Gastrocnemius medialis (tissue), 4 donors: ENCODE measurements at places on chromosomes 11 and 22. TPM values are rescaled to one million over a fixed set of nuclear protein-coding genes. Genes with fewer than 3 reads are reported as not detected.

DNA sequence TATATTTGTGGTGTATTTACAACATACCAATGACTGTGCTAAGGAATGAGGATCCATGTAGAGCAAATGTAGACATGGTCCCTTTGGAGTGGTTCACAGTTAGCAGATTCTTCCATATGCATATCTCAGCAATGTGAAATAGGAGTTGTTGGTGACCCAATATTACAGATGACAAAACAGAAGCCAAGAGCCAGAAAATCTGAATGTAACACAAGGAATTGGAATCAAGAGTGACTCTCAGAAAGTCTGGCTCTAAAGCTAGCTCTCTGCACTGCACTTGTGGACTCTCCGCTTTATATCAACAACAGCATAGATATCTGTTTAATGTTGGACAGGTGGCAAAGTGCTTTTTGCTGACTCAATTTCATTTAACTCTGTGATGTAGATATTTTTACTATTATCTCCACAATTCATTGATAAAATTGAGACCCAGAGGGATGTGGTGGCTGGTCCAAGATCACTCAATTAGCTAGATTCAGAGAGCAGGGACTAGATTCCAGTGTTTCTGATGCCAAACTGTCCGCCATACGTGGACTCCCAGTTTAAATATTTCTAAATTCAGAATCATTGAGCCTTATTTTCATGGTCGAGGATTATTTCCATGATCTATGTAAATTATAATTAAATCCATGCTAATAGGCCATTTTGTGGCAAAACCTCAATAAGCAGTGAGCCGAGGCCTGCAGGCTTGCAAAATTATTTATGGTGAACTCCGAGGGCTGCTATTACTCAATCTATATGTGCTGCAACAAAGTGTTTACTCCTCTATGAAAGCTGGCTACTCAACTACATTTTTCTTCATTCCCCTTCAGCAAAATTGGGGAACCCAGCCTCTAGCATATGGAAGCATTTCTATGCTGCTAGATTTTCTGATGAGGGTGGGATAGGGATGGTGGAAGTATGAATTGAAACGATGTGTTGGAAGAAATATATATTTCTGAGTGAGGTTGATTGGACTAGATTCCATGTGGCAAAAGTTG, 21.1 kb upstream of the TENM4 start:
- no peak overlapping the region for H3K27ac ChIP-seq
- H3K36me3 ChIP-seq: no peaks in the 10 kb centered on the region
- H3K27me3 ChIP-seq: no peaks in the 10 kb centered on the region
- no peak for DNase-seq
- no peak overlapping the region for H3K4me3 ChIP-seq

GRCh38 chr11:12362857-12363256, 14.5 kb upstream of the PARVA start:
- H3K27ac ChIP-seq: no peak overlapping the region
- no peak for DNase-seq
- H3K4me3 ChIP-seq: no peak overlapping the region
- H3K4me1 ChIP-seq: no peaks in the 10 kb centered on the region
- no peaks in the 10 kb centered on the region for H3K36me3 ChIP-seq

- H3K27ac ChIP-seq: no peak overlapping the region
- H3K36me3 ChIP-seq: no peaks in the 10 kb centered on the region
- DNase-seq: no peak
- H3K4me1 ChIP-seq: peaks cover 8% of the 10 kb centered on the region
- peak overlapping the region; percentile 61 for H3K4me3 ChIP-seq
Observed at GRCh38 chr11:7252683-7253213, 1.0 kb downstream of the SYT9 start.

- H3K4me1 ChIP-seq: no peaks in the 10 kb centered on the region
- no peak overlapping the region for H3K27ac ChIP-seq
- H3K36me3 ChIP-seq: no peaks in the 10 kb centered on the region
- H3K27me3 ChIP-seq: no peaks in the 10 kb centered on the region
Observed at GRCh38 chr22:49240016-49240380, 587.7 kb downstream of the BRD1 start.

- H3K27ac ChIP-seq: peak overlapping the region; percentile 25
- no peak overlapping the region for H3K4me3 ChIP-seq
- peaks cover 61% of the 10 kb centered on the region for H3K4me1 ChIP-seq
- DNase-seq: peak; percentile 21
- H3K36me3 ChIP-seq: no peaks in the 10 kb centered on the region
Observed at GRCh38 chr11:11532574-11532973, 89.2 kb downstream of the GALNT18 start.

- H3K4me3 ChIP-seq: no peak overlapping the region
- no peaks in the 10 kb centered on the region for H3K36me3 ChIP-seq
- no peaks in the 10 kb centered on the region for H3K4me1 ChIP-seq
Observed at GRCh38 chr22:24758164-24758799, 16.2 kb downstream of the PIWIL3 start.

CHADL gene
- 0.73 TPM for total RNA-seq

- no peak overlapping the region for H3K4me3 ChIP-seq
- DNase-seq: no peak
- H3K36me3 ChIP-seq: no peaks in the 10 kb centered on the region
- no peaks in the 10 kb centered on the region for H3K4me1 ChIP-seq
- no peak overlapping the region for H3K27ac ChIP-seq
- H3K27me3 ChIP-seq: no peaks in the 10 kb centered on the region
Observed at GRCh38 chr11:125451400-125452124, 44.5 kb downstream of the FEZ1 start.

MRGPRX3 gene
- not detected for total RNA-seq

GRCh38 chr22:24567668-24568067, 11.9 kb downstream of the SNRPD3 start:
- peaks cover 38% of the 10 kb centered on the region for H3K36me3 ChIP-seq
- DNase-seq: no peak
- H3K27me3 ChIP-seq: no peaks in the 10 kb centered on the region
- H3K4me1 ChIP-seq: peaks cover 39% of the 10 kb centered on the region
- H3K4me3 ChIP-seq: no peak overlapping the region

DNA sequence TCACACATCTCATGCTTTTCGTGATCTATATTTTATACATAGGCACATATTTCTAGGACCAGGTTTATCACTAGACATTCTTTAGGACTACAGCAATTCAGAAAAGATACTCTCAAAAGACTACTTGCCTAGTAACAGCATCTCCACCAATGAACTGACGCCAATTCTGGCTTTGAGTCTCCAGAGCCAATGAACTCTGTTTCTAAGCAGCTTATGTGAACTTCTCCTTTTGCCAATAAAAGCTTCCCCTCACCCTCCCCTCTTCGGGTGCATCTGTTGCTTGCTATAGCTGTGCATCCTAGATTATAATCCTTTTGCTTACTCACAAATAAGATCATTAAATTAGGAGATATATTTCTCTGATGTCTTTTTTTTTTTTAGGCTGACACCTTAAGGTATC, 11.4 kb upstream of the ANKK1 start:
- no peaks in the 10 kb centered on the region for H3K36me3 ChIP-seq
- no peak overlapping the region for H3K4me3 ChIP-seq
- no peaks in the 10 kb centered on the region for H3K27me3 ChIP-seq
- no peak overlapping the region for H3K27ac ChIP-seq
- H3K4me1 ChIP-seq: no peaks in the 10 kb centered on the region

SAA1 gene
- 5.7 TPM for total RNA-seq

DNA sequence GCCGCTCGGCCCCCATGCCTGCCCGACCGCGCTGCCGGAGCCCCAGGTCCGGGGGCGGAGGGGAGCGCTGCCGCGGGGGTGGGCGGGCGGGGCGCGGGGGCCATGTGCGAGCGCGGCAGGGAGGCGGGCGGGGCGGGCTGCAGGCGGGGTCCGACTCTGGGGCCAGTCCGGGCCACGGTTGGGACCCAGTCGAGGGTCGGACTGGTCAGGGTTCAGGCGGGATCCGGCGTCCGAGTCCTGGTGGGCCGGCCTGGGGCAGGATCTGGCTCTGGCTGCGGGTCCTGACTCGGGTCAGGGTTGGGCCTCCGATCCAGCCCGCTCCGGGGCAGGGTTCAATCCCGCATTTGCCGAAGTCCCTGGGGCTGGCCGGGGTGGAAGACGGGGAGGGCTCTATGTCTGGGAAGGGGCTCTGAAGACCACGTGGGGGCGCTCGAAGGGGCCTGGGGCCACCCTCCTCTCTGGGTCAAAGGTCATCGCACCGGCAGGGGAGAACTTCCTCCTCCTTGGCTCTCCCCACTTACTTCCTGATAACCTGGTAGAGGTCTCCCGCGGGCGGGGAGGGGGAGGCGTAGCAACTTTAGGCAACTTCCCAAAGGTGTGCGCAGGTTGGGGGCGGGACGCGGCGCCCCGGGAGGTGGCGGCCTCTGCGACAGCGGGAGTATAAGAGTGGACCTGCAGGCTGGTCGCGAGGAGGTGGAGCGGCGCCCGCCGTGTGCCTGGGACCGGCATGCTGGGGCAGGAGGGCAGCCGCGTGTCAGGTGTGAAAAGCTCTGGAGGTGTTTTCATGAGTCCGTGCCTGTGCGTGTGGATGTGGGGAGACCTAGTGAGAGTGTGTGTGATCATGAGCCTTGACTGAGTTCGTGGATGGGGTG, 603 bp downstream of the ESRRA start:
- peaks cover 20% of the 10 kb centered on the region for H3K4me1 ChIP-seq
- H3K4me3 ChIP-seq: peak overlapping the region; percentile 90
- H3K27ac ChIP-seq: peak overlapping the region; percentile 96
- H3K27me3 ChIP-seq: peaks cover 12% of the 10 kb centered on the region
- H3K36me3 ChIP-seq: peaks cover 8% of the 10 kb centered on the region

DNA sequence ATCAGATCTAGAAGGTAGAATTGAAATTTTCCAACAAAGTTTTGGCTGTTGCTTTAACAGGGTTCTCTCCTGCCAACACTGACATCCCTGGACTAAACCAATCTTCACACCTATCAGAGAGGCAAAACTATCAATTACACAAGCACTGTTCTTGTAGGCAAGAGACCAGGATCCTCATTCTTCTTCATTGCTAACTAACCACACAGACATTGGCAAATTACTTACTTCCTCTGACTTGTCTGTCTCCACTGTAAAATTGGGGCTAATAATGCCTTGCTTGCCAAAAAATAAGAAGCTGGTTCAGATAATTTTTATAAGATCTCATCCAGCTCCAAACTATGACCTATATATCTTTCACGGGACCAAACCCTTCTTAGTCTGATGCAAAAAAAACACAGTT, 93.8 kb upstream of the DDI1 start:
- H3K36me3 ChIP-seq: no peaks in the 10 kb centered on the region
- H3K27ac ChIP-seq: no peak overlapping the region
- no peaks in the 10 kb centered on the region for H3K27me3 ChIP-seq

PANX2 gene
- not detected for total RNA-seq

DNA sequence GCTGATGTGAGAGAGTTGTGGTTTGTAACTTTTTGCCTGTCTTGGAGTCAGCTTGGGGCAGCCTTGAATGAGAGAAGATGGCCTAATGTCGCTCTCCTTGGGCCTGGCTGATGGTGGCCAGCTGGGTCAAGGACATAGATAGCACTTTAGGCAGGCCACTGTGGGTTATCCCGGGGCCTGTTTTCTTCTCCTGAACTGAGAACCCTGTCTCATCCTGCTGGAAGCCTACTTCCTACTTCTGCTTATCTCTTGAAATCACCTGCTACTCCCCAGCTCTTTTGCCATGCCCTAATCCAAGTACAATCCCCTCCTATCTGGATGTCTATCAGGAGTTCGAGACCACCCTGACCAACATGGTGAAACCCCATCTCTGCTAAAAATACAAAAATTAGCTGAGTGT, 49.5 kb downstream of the OSBP2 start:
- no peak overlapping the region for H3K4me3 ChIP-seq
- H3K36me3 ChIP-seq: no peaks in the 10 kb centered on the region
- no peaks in the 10 kb centered on the region for H3K27me3 ChIP-seq
- H3K4me1 ChIP-seq: no peaks in the 10 kb centered on the region

GRCh38 chr11:3195251-3196160, 23.1 kb downstream of the MRGPRG start:
- no peaks in the 10 kb centered on the region for H3K27me3 ChIP-seq
- H3K27ac ChIP-seq: no peak overlapping the region
- H3K36me3 ChIP-seq: no peaks in the 10 kb centered on the region
- H3K4me3 ChIP-seq: no peak overlapping the region

DNA sequence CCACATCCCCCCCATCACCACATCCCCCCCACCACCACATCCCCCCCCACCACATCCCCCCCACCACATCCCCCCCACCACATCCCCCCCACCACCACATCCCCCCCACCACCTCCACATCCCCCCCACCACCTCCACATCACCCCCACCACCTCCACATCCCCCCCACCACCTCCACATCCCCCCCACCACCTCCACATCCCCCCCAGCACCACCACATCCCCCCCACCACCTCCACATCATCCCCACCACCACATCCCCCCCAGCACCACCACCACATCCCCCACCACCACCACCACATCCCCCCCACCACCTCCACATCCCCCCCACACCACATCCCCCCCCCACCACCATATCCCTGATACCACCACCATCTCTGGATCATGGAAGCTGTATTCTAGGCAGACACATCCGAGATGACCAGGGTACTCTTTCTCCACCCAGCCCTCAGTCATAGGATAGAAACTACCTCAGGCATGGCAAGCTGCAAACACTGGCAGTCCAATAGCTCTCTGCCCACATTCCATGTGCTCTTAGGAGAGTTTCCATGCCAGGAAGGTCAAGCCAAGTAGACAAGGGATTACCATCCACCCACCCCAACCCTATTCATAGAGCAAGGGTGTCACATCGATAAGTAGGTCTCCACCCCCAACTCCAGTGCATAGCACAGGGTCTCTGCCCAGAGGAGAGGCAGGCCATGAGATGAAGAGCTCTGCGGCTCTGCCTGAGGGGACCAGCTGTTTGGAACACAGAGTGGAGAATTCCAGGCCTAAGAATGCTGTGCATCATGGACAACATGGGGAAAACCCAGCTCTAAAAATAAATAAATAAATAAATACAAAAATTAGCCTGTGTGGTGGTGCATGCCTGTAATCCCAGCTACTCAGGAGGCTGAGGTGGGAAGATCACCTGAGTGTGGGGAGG, 33.0 kb upstream of the TEAD1 start:
- H3K27ac ChIP-seq: no peak overlapping the region
- no peaks in the 10 kb centered on the region for H3K4me1 ChIP-seq
- H3K36me3 ChIP-seq: no peaks in the 10 kb centered on the region
- no peaks in the 10 kb centered on the region for H3K27me3 ChIP-seq

RAB36 gene
- not detected for total RNA-seq

SYTL2 gene
- total RNA-seq: 0.97 TPM

MUC5AC gene
- not detected for total RNA-seq

DNA sequence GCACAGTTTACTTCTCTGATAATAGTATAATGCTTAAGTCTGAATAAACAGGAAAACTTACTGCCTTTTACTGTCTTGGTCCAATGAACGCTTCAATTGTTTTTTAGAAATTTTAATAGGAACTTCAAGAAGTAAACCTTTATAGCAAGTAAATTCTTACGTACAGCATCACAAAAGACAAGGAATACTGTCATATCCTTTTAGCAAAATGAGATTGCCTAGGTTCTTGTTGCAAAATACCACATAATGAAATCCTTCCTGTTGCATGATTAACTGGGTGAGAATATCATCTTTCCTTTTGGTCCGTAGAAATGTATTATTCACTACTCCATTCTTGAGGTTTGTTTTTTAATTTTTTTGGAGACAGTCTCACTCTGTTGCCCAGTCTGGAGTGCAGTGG, 22.3 kb upstream of the HIKESHI start:
- no peak overlapping the region for H3K4me3 ChIP-seq
- H3K36me3 ChIP-seq: peaks cover 3% of the 10 kb centered on the region
- no peak overlapping the region for H3K27ac ChIP-seq
- H3K4me1 ChIP-seq: no peaks in the 10 kb centered on the region
- no peaks in the 10 kb centered on the region for H3K27me3 ChIP-seq
